ENCODE measurements at places on chromosomes 3 and 15.

DNA sequence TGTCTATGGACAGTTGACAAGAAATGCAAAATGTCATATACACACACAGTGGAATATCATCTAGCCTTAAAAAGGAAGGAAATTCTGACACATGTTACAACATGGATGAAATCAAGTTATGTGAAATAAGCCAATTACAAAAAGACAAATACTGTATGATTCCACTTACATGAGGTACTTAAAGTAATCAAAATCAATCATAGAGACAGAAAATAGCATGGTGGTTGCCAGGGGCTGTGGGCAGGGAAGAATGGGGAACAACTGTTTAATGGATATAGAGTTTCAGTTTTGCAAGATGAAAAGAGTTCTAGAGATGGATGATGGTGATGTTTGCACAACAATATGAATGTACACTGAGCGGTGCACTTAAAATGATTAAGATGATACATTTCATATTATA lies 613.8 kb upstream of the ZNF385D start:
- DNase-seq, result no peak

GRCh38 chr3:196996454-196997265 lies 28.0 kb upstream of the PIGZ start:
- no peak for DNase-seq

- no peak for DNase-seq
These were observed 51.5 kb upstream of the CCDC174 start for GRCh38 chr3:14600075-14600474.

- no peak for DNase-seq
These were observed 278.0 kb upstream of the TRIM42 start for GRCh38 chr3:140399871-140400270.

GRCh38 chr15:60344987-60345386 lies 52.8 kb downstream of the ANXA2 start:
- DNase-seq, result no peak

DNA sequence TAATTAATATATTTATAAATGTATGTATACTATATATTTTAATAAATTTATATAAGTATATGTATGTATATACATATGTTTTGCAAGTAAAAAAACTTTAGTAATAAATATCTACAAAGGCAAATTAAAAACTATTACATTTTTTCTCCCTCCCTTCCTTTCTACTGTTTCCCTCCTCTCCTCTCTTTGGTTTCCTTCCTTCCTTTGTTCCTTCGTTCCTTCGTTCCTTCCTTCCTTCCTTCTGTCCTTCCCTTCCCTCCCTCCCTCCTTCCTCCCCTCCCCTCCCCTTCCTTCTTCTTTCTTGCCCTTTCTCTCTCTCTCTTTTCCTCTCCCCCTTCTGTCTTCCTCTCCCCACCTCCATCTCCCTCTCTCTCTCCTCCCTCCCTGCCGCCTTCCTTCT lies 423.6 kb downstream of the LPP start:
- no peak for DNase-seq

GRCh38 chr15:91514147-91514546 lies 339.4 kb upstream of the SLCO3A1 start:
- no peak for DNase-seq

- DNase-seq, result peak; percentile 56
These were observed 13.9 kb downstream of the CHST13 start for GRCh38 chr3:126537730-126538281.

DNA sequence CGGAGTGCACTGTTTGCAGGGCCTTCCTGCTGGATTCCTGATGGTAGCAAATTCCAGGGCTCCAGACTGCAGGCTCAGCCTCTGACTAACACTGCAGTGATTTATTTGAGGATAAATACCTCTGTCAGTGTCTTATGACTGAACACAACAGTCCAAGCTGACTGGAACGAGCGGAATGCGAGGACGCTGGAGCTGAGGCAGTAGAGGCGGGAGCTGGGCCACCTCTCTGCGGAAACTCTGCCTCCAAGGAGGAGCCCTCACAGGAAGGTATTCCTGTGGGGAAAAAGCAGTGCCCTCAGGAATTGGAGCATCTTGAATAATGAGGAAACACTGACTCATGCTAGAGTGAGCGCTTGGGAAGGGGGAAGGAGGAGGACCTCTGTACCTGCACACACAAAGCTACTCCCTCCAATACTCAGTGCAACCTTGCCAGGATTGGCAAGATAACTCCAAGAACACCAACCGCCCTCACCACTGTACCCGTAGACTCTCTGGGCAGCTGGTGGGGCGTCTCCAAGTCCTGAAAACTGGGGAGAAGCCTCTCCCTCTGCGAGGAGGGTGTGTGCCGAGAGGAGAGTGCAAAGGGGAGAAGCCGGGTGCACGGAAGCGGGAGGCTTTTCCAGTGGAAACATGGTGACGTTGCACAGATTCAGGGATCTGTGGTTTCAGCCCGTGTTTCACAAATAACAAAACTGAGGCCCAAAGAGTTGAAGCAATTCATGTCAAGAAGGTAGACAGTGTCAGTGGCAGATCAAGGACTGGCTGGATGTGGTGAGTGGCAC lies 43.0 kb downstream of the VGLL4 start:
- no peak for DNase-seq

DNA sequence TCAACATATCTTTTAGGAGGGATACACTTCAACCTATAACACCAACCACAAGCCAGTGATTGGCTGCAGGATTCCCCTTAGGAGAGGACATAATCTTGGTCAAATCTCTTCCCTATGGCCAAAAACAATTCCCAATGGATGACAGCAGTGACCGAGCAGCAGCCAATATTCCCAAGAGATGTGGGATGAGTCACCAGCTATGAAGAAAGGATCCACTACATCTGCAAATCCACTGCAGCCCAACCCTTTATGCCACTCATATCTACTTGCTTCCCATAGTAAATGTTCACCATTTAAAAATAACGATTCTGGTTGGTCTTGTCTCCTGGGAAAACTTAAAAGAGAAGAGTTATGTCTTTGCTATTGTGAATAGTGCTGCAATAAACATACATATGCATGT lies 4.5 kb upstream of the IQCF5 start:
- no peak for DNase-seq

All from DMS153 (cell line).